Mesenteric fat pad (tissue), 1 donor: ENCODE measurements at places on chromosomes 2 and 18.

DNA sequence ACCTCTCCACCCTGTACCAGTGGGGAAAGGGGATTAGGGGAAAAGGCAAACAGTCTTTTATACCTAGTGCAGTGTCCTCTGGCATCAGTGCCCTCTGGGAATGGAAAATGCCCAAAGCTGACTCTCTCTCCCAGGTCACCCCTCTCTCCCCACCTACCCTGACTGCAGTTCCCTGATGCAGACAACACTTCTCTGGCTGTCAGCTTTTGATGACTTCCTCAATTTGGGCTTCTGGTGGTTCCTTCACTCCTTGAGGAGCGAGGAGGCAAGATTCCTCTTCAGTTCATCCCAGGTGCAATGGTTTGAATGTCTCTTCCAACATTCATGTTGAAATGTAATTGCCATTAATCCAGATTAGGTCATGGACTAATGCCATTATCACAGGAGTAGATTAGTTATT, 19.7 kb upstream of the PPM1B start:
- DNase-seq: no peak

GRCh38 chr2:154992826-154993225, 294.3 kb downstream of the KCNJ3 start:
- DNase-seq: no peak

DNA sequence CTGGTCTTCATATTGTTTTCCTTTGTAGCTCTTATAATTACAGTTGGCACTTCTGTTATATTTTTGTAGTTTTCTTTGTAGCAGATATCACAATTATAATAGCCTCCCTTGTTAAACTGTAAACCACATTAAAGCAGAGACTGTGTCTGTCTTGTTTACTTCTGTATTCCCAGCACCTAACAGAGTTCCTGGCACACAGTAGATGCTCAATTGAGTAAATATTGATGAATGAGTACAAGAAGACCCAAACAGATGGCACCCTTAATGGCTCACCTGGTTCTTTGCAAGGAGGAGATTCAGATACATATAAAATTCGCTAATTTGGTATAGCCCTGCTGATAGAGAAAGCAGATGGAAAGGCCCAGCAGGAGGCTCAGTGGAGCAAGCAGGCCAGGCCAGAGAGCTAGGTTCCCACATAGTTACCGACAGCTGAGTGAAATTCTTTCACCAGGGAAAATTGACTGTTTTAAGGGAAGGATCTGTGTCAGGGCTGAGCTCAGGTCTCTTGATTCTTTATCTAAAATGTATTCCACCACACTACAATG, 120.1 kb downstream of the NUP35 start:
- no peak for DNase-seq

- no peak for DNase-seq
Measured at GRCh38 chr2:72815655-72816278, 10.1 kb downstream of the EXOC6B start.

DNA sequence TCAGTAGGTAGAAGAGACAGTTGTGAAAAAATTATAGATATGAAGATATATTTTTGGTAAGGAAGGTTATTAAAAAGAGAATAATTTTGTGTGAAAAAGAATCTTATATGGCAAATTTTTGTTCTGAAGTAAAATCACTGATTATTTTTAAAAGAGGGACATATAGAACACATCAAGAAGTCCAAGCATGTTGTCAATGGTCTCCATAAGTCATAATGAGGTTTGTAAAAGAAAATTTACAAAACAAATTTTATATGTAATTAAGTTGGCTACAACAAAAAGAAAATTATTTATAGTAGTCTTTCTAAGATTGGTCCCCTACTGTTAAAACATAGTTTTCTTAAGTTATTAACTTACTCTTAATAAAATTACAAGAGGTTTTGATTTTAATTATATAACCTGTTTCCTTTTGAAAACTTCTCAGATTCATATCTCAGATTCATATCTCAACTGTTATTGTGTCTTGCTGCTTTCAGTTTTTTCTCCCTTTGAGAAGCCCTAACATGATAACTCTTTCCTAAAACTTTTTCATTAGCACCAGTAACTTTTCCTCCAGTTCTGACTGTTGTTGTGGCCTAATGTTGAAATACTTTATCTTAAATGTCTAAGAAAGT, 81.2 kb downstream of the SH3YL1 start:
- DNase-seq: no peak
